ENCODE measurements at places on chromosomes 7 and 10.

- DNase-seq, result no peak
These were observed 13.4 kb downstream of the SLC29A3 start for GRCh38 chr10:71332466-71332865.

DNA sequence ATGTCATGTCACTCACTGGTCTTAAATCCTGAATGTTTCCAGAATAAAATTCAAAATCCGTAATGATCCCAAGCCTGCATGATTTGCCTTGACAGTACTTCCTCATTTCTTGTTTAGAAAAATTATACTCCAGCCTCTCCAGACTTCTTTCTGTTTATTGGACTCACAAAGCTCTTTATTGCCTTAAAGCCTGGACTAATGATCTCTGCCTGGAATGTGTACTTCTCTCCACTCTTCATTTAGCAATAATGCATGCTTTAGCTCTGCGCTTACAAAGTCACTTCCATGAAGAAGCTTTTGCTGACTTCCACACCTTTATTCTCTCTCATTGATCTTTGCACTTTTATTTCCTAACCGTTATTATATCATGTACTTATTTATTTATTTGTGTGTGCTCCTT is 27.4 kb upstream of the SLC26A3 start:
- DNase-seq, result no peak

DNA sequence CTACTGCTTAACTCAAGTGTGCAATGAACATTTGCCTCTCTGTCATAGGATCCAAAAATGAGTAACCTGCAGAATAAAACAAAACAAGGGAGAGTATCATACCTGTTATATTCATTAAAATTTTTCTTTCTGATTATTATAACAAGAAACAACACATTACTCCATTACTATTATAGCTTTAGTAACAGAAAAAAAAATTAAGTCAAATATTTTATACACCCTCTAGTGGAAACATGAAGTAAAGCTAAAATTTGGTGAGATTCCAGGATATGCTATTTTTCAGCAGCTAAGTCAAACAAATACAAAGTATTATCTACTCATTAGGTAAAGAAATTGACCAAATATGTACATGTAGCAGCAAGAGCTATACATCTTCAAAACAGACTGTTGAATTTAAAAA is 56.3 kb downstream of the PDZD8 start:
- DNase-seq, result no peak

GRCh38 chr7:24956021-24956420 is 24.0 kb downstream of the OSBPL3 start:
- DNase-seq, result no peak

DNA sequence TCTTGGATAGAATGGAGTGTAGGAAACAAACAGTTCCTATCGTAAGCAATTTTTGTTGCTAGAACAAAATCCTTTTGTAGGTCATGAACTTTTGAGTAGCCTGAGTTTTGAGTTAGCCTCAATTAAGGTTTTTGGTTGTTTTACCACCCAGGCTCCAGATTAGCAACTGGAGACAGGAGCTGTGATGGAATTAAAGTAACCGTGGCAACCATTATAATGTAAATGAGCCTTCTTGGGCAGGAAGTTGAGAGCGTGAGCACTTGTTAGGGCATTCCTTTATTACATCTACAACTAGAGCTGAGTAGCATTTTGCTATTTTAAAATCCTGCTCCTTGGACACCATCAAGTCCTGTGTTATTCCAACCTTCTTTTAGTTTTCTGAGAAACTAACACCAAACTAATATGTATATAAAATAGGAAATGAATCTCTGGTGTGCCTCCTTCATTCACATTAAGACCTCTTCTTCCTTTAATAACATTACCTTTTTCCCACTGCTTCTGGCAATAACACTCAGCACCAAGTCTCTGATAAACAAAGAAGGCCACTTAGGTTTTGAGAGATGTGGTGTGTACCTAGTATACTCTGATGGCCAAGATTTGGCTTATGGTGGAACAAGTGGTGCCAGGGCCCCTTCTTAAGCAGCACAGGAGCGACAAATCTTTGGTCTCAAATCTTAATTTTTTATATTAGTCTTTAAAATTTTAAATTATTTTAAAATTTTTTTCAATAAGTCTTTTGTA is 34.0 kb downstream of the AHCYL2 start:
- no peak for DNase-seq

GRCh38 chr7:2204446-2204845 is 28.3 kb downstream of the MAD1L1 start:
- no peak for DNase-seq

- no peak for DNase-seq
These were observed 323.6 kb downstream of the PCLO start for GRCh38 chr7:82839063-82839462.

GRCh38 chr10:118518095-118518494 is 77.4 kb downstream of the PRLHR start:
- no peak for DNase-seq

DNA sequence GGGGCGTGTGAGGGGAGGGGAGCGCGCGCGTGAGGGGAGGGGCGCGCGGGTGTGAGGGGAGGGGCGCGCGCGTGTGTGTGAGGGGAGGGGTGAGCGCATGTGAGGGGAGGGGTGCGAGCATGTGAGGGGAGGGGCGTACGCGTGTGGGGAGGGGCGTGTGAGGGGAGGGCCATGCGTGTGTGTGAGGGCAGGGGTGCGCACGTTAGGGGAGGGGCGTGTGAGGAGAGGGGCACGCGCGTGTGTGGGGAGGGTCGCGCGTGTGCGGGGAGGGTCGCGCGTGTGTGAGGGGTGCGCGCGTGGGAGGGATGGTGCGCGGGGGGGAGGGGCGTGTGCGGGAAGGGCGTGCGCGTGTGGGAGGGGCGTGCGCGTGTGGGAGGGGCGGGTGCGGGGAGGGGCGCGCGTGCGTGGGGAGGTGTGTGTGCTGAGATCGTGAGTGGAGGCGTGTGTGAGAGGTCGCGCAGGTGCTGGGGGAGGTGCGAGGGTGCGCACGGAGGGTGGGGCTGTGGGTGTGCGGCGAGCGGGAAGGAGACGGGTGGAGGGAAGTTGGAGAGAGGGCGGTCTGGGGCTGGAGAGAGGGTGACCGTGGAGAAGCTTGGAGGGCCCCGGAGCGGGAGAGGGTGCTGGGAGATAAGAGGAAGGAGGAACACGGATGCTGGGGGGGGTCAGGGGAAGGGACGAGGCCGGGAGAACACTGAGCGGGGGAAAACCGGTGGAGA is 19.7 kb downstream of the MXI1 start:
- no peak for DNase-seq

DNA sequence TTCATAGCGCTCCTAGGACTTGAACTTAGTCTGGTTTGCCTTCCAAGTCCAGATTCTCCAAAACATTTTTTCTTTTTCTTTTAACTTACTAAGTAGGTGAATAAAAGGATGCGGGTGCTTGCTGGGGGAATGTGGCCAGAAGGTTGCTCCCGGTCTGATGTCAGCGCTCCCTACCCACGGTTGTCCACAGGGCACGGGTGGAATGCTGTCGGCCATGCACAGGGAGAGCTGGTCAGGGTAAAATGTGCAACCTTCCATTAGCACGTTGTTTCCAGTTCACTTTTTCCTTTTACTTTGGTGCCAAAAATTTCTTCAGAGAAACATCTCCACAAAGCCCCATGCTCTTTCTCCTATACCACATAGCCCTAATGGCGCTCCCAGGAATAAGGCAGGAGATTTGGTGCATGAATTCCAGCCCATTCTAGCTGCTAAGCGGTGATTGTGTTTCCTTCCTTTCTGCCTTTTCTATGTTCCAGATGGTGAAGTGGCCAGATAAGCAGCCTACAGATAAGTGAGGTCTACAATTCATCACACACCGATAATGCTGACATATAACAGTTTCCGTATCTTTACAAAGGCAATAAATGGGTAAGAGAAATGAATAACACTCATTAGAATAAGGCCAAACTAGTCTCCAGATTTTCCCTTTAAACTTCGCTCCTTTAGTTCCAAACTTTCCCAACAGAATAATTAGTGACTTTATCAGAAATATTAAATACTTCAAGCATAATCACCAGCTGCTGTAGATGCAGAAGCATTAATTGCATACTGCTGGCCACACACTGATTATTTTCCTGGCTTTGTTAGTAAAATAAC is 138.3 kb upstream of the FGFR2 start:
- no peak for DNase-seq

- DNase-seq, result no peak
These were observed 148.8 kb downstream of the PPP1R9A start for GRCh38 chr7:95056107-95056739.

DNA sequence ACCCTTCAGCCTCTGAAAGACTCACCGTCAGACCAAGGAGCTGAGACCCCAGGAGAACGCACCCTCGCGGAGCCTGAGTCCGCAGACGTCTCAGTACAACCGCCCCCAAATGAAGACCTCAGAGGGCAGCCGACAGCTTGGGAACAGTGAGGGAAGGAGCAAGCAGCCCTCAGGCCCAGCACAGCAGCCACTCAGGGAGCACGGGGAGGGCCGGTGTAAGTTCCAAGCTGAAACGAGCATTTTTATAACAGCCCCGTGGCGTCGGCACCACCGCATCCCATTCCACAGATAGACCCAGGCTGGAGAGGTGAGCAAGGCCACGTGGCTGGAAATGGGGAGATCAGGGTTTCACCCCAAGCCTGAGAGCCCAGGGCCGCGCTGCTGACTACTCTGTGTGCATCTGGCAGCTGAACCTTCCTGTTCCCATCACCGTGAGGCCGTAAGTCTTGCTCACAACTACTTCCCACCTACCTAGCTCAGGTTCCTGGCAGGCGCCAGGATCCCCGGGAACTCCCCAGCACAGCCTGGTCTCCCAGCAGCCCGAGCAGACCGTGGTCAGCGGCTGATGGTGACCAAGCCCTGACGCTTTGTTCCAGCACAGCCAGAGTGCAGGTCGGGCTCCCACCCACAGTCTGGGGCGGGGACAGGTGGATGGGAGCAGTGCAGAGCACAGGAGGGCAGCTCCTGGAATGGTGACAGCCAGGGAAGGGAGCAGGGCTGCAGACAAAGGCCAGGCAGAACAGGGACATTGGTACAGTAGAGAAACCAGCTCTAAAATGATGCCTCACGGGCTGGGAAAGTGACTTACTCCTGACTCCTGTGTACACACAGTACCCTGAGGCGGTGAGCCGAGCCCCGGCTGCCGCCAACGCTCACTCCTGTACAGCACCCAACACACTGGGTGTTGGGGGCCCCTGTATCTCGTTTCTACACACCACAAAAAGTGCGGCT is 6.1 kb upstream of the NOM1 start:
- DNase-seq, result no peak

GRCh38 chr7:25877802-25878789 is 273.9 kb upstream of the NFE2L3 start:
- DNase-seq, result no peak

GRCh38 chr10:2120746-2121145 is 383.4 kb upstream of the ADARB2 start:
- DNase-seq, result no peak

DNA sequence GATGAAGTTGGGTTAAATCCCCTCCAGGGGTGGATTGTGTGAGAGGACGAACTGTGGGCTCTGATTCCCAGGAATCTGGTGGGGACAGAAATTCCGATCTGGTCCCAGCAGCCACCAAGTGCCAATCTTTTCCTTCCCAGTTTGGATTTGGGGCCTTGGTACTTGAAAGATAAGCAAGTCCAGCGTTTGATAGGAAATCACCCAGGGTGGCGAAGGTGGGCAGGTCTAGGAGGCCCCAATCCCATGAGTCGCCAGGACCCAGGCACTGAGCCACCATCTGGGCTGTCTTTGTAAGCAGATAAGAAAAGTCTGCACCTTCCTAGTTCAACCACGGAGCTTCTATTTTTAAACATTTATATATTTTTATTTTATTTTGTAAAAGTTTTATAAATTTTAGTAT is 122.6 kb upstream of the LSM8 start:
- DNase-seq, result no peak

DNA sequence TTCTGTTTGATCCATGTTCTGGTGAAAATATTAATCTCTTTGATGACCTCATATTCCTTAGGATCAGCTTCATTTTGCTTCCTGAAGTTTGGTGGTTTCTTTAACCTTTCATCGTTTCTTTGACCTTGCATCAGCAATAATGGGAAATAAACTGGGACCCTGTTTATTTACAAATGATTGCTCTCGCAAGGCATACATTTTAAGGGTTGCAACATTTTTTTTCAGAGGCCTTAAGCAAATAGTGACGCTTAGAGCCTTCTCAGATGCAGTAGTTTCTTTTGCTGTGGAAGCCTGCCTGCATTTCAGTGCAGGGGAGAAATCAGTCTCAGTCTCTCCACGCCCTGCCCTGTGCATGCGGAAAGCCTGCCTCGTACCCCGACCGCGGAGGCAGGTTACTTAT is 139.1 kb upstream of the NPS start:
- DNase-seq, result no peak

- no peak for DNase-seq
These were observed 331.6 kb upstream of the HPS1 start for GRCh38 chr10:98778277-98778759.

GRCh38 chr7:155357573-155358041 is 59.9 kb downstream of the INSIG1 start:
- DNase-seq, result no peak

- no peak for DNase-seq
These were observed 64.7 kb downstream of the CDK14 start for GRCh38 chr7:90660819-90661218.

- no peak for DNase-seq
These were observed 35.6 kb upstream of the CNPY1 start for GRCh38 chr7:155581954-155582353.

GRCh38 chr7:69871213-69871885 is 273.1 kb downstream of the AUTS2 start:
- no peak for DNase-seq

GRCh38 chr10:118924493-118924892 is 105.0 kb upstream of the NANOS1 start:
- DNase-seq, result no peak

DNA sequence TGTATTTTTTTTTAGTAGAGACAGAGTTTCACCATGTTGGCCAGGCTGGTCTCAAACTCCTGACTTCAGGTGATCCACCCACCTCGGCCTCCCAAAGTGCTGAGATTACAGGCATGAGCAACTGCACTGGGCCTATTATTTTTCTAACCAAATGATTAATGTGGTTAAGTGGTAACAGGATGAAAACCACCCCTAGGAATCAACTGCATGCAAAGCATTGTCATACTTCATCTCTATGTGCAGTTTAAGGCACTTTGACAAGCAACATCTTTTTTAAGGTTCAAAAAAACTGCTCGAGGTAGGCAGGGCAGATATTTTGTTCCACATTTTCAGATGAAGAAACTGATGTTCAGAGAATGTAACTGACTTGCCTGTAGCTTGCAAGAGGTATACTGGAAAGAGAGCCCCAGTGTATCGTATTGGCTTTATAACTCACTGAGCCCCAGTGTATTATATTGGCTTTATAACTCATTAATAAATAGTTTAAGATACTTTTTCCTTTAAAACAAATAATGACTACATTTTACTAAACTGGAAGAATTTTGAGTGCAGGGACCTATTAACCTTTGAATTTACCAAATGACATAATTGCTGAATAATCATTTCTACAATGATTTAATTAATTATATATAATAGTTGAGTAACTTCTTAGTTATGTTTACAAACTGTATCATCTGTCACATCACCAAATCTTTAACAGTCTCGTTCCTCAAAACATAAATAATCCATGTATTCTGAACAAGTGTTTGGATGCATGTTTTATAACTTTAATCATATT is 38.1 kb downstream of the RTKN2 start:
- DNase-seq, result no peak

- DNase-seq, result no peak
These were observed 2.4 kb upstream of the EBF3 start for GRCh38 chr10:129966370-129966888.

GRCh38 chr10:78640796-78641636 is 427.8 kb upstream of the ZMIZ1 start:
- no peak for DNase-seq

- DNase-seq, result no peak
These were observed 120.4 kb upstream of the FZD8 start for GRCh38 chr10:35762311-35763030.
